M059J (cell line): ENCODE measurements at places on chromosomes 2 and 18. TPM values are rescaled to one million over a fixed set of nuclear protein-coding genes. Genes with fewer than 3 reads are reported as not detected.

GRCh38 chr2:33425161-33425560, 51.3 kb upstream of the RASGRP3 start:
- no peak for DNase-seq

GRCh38 chr2:229154381-229154780, 116.7 kb downstream of the PID1 start:
- peak; percentile 82 for DNase-seq

DNA sequence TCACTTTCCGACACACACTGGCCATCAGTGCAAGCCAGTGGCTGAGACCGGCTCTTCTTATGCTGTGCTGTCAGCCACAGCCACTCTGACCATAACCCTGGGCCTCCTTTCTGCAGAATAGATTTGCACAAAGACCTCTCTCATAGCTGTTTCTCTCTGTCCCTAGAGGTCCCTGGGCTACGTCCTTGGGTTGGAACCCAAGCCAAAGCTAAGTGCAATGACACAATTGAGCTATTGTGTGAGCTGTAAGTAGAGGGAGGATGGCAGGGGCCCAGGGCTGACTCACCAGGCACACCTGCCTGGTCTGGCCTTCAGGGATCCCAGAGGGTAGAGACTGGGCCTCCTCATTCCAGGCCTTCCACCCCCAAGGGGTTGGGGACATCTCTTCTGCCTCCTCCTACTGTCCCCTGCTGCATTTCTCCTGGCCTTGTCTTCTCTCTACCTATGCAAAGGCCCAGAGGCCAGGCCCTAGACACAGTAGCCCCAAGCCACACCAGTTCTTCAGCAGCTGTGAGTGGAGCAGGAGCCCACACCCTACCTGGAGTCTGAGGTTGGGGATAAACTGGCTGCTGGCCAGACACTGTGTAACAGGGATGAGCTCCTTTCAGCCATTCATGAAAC, 174.6 kb downstream of the NCK2 start:
- peak; percentile 4 for DNase-seq

DNA sequence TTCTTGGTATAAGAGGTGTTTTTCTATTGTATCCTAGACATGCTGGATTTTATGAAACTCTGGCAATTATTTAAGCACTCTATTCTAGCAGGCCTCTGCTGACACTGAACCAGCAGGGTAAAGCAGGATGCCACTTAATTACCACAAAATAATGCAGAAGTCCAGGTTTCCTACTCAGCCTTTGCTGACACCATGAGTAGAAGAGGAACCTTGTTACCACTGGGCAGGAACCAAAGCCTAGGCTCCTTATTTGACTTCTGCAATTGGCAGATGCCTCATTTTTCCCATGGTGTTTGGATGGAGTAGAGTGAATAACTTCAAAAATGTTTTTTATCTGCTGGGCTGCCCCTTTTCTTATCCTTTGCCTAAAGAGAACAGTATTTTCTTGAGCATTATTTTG, 60.8 kb downstream of the THNSL2 start:
- DNase-seq, result no peak

- no peak for DNase-seq
These were observed 1131.6 kb upstream of the TMEFF2 start for GRCh38 chr2:193326296-193326695.

DNA sequence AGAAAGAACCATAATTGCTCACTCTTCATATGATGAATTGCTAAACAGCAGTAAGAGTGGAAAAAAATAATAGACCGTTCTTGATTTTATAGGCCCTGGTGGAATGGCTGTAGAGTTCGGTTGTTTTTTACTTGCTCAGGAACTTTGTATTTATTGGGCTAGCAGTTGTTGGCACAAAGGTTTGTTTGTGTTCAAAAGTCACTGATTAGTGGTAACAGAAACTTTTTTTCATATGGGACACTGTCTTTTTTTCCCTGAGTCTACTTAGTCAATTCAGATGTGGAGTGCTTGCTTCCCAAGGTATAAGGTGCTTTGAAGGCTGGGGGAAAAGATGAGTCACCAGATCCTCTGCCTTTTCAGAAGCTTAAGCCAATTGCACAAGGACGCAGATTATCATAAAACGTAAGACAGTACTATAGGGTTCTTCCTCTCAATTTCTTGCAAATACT, 25.8 kb downstream of the PHLPP1 start:
- DNase-seq, result peak; percentile 73

- DNase-seq, result peak; percentile 16
These were observed 611 bp downstream of the NOL10 start for GRCh38 chr2:10688921-10689807.

GRCh38 chr18:71485611-71486010, 1058.5 kb downstream of the CBLN2 start:
- no peak for DNase-seq

DNA sequence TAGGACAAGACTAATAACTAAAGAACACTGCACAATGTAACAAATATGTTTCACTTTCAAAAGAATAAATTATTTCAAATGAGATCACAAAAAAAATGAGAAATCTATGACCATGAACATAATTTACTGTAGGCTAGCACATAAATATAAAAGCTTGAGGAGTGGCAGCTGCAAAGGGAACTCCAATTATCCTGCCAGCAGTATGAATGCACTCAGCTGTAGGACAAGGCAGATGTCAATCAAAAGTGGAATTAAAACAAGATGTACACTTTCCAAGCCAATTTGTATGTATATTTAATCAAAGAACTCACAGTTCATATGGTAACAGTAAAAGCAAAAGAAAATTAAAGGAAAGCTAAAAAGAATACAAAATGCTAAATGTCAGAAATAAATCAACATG, 76.6 kb upstream of the NCKAP5 start:
- no peak for DNase-seq

GRCh38 chr2:11559066-11559785, 25.4 kb downstream of the GREB1 start:
- DNase-seq, result no peak

DNA sequence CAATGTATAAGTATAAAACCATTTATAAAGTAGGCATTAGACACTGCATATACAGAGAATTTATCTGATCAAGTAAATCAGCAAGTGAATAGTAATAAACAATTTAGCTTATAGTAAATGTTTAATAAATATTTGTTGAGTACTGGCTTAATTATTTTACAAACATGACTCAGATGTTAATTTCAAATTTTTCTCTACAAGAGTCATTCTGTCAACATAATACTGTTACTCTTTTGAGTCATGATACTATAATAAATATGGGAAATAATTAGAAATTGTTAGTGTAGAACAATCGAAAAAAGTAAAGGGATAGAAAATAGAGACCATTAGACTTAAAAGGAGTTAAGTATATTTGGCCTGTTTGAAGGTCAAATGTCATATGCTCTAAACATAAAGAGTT, 133.6 kb upstream of the MC4R start:
- DNase-seq, result no peak

GRCh38 chr2:186599186-186599778, 9.4 kb downstream of the ITGAV start:
- no peak for DNase-seq

DNA sequence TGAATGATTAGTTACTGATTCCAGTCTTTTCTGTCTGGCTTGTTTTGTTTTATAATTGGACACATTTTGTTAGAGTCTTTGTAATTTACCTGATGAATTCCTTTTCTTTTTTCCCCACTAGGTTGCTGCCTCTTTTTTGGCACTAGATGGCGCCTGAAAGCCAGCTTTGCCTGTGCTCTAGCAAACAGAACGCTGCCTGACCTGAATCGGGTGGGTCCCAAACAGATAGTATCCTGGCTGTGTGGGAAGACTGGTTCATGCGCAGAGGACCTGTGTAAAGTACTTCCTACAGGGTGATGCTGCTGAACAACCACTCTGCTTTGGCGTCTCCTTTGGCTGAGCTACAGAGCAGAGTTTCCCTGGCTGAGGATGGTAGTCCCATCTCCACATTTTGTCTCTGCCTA, 288.2 kb downstream of the IKZF2 start:
- DNase-seq, result peak; percentile 31

DNA sequence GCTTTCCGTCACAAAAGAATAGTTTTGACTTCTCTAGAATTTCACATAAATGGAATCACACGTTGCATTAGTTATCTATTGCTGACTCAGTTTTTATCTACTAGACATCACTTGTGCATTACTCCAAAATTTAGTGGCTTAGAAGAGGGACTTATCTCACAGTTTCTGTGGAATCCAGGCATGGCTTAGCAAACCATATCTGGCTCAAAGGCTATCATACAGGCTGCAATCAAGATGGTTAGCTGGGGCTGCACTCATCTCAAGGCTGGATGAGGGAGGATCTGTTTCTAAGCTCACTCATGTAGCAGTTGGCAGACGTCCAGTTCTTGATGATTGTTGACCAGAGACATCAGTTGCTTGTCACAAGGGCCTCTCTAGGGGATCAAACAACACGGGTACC, 6.6 kb upstream of the DSC3 start:
- DNase-seq, result no peak

DNA sequence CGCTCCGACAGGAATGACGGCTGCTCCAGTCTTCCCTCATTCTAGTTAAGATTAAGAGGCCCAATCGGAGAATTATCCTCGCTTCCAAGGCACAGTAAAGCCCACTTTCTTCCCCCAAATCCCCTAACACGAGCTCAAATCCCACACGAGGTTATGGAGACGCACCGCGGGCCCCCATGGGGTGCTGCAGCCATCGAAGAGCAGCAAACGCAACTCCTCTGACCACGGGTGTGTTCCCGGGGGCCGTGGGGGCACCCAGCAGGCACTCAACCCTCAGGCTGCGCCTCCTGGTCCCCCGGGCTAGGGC, 446 bp downstream of the COPS9 start:
- no peak for DNase-seq

- peak; percentile 15 for DNase-seq
These were observed 29.7 kb upstream of the PID1 start for GRCh38 chr2:229300790-229301189.

DNA sequence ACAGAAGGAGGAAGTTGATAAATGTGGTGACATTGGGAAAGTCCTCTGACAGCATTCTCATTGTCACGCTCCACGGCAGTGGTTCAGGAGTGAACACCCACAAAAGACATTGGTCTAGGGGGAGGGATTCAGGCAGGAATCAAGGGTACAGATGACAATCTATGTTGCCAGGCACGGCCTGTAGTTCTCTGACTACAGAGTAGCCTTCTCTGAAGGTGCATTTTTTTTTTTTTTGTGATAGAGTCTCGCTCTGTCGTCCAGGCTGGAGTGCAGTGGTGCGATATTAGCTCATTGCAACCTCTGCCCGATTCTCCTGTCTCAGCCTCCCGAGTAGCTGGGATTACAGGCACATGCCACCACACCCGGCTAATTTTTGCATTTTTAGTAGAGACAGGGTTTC, 7.4 kb upstream of the MOB1A start:
- no peak for DNase-seq

GRCh38 chr2:217142649-217143266, 282.9 kb upstream of the TNP1 start:
- peak; percentile 7 for DNase-seq

- peak; percentile 34 for DNase-seq
These were observed 36.5 kb downstream of the OSR1 start for GRCh38 chr2:19321946-19322345.

GRCh38 chr2:225998116-225998515, 598.6 kb downstream of the NYAP2 start:
- no peak for DNase-seq

DNA sequence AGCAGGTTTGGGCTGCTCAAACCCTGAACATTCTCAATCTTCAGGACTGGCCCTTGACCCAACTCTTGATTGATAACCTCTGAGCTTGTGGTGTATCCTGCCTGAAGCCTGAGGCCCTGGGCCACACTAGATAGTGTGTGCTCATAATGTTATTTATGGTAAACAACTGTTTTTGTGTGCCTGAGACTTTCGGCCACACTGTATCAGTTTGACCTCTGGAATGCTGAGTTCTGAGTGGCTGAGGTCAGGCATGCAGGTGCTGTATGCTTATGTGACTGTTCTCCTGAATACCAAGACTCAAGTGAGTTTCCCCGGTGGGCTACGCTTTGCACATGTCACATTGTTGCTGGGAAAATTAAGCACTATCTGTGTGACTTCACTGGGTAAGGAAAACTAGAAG, 82.2 kb upstream of the RMP24 start:
- DNase-seq, result no peak

- DNase-seq, result no peak
These were observed 6.5 kb upstream of the MTERF4 start for GRCh38 chr2:241108271-241109209.

DNA sequence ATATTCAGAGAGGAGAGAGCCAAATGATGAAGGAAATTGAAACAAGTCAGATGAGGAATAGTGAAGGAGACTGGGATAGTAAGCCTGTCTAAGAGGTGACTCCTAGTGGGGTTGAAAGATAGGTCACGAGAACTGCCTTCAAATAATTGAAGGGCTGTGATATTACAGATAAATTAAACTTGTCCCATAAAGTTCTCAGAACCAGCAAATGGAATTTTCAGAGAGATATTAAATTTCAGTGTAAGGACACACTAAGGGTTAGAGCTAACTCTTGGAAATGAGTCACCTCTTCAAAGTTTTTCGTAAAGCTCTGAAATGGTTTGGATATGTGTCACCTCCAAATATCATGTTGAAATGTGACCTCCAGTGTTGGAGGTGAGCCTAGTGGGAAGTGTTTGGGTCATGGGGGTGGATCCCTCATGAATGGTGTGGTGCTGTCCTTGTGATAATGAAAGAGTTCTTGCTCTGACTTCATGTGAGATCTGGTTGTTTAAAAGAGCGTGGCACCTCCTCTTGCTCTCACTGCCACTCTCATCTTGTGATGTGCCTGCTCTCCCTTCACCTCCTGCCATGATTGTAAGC, 87.3 kb downstream of the BABAM2 start:
- DNase-seq, result peak; percentile 99

GRCh38 chr2:1370461-1370860, 42.8 kb upstream of the TPO start:
- no peak for DNase-seq

- no peak for DNase-seq
These were observed 1304.3 kb upstream of the DDX18 start for GRCh38 chr2:116510117-116510671.

DNA sequence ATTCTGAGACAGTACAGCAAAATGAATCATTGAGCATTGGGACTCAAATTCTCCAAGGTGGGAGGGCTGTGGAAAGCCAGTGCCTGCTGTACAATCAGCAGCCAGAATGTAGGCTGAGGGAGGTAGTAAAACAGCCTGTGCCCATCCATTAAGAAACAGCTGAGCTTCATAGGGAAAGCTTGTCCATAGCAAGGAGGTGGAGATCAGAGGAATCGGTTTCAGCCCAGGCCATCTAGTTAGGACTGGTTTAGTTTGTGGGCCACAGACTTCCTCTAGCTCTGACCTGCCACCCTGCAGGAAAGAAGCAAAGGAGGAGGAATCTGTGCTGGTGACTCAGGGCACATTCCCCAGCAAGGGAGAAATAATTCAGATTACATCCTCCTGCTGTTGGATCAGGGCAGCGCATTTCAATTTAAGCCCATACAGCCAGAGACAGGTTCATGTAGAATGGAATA, 333.4 kb downstream of the SETBP1 start:
- DNase-seq, result peak; percentile 92

The KLHL14 gene
- total RNA-seq, result not detected in 2 replicates

The DOCK10 gene
- total RNA-seq, result 25.3 and 34.5 TPM in 2 replicates

The RTKN gene
- total RNA-seq, result 10.5 and 12.1 TPM in 2 replicates

The EPB41L3 gene
- 2.7 and 4.1 TPM in 2 replicates for total RNA-seq

The SIX2 gene
- 0.37 TPM in 1 of 2 replicates, not detected in the other for total RNA-seq

The SMAD4 gene
- total RNA-seq, result 73.1 and 110 TPM in 2 replicates

The COL4A3 gene
- 0.02 and 0.47 TPM in 2 replicates for total RNA-seq

The SP9 gene
- total RNA-seq, result 0.91 and 1.1 TPM in 2 replicates

The TRAPPC12 gene
- 62.0 and 114 TPM in 2 replicates for total RNA-seq

The SPIRE1 gene
- total RNA-seq, result 19.1 and 21.2 TPM in 2 replicates

The VWA3B gene
- total RNA-seq, result not detected in 2 replicates

The CFC1 gene
- total RNA-seq, result not detected in 2 replicates

The ARL5A gene
- total RNA-seq, result 21.1 and 60.4 TPM in 2 replicates

The IL1RN gene
- 0.05 TPM in 1 of 2 replicates, not detected in the other for total RNA-seq

The SLC5A7 gene
- not detected in 2 replicates for total RNA-seq

The EGR4 gene
- total RNA-seq, result not detected in 2 replicates

The IL36G gene
- not detected in 2 replicates for total RNA-seq

The FABP1 gene
- not detected in 2 replicates for total RNA-seq

The MAP3K19 gene
- not detected in 2 replicates for total RNA-seq
